ENCODE measurements at places on chromosomes 2 and 18. TPM values are rescaled to one million over a fixed set of nuclear protein-coding genes. Genes with fewer than 3 reads are reported as not detected.

ASIC4 gene
- total RNA-seq: not detected

LYG2 gene
- not detected for total RNA-seq

EMILIN1 gene
- 4.5 TPM for total RNA-seq

ALPI gene
- not detected for total RNA-seq

C1GALT1C1L gene
- total RNA-seq: not detected

AGXT gene
- total RNA-seq: not detected

SPHKAP gene
- not detected for total RNA-seq

CCDC178 gene
- not detected for total RNA-seq

EGR4 gene
- not detected for total RNA-seq

CD302 gene
- 1.7 TPM for total RNA-seq

ZFAND2B gene
- total RNA-seq: 38.2 TPM

Measured in hair follicular keratinocyte (primary cell).